ENCODE measurements at places on chromosomes 7 and 10.

GRCh38 chr7:78326189-78326588 is 527.6 kb downstream of the PHTF2 start:
- no peak for DNase-seq

DNA sequence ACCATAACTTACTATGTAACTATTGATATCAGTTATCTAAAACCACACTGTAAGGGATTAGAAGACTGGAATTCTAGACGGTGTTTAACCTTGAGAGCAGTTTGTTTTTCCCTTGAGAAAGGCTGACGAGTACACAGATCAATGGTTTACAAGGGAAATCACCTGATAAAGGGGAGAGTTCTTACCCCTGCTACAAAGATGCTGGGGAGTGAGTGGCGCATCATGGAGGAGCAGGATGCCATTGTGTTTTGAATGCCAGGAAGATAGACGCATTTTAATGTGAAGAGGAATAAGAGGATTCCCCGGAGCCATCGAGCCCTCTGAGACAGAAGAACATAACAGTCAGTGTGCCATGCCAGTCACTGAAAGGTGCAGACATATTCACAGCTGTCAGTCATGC is 145.2 kb downstream of the PKD1L1 start:
- no peak for DNase-seq

DNA sequence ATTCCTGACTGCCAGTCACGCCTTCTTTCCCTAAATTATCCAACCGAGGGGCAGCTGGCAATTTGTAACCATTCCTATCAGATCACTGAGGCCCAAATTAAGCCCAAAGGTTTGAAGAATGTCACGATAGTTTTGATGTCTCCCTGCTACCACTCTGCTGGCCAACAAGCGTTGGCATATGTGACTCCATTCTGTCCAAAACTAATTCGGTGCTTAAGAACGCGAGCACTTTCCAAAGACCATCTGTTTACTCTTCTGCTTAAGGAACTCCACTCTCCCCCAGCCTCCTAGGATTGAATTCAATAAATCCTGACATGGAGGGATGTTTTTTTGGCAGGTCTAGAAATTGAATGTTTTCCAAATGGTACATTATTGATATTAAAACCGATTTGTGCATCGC is 131.5 kb upstream of the CTBP2 start:
- no peak for DNase-seq

DNA sequence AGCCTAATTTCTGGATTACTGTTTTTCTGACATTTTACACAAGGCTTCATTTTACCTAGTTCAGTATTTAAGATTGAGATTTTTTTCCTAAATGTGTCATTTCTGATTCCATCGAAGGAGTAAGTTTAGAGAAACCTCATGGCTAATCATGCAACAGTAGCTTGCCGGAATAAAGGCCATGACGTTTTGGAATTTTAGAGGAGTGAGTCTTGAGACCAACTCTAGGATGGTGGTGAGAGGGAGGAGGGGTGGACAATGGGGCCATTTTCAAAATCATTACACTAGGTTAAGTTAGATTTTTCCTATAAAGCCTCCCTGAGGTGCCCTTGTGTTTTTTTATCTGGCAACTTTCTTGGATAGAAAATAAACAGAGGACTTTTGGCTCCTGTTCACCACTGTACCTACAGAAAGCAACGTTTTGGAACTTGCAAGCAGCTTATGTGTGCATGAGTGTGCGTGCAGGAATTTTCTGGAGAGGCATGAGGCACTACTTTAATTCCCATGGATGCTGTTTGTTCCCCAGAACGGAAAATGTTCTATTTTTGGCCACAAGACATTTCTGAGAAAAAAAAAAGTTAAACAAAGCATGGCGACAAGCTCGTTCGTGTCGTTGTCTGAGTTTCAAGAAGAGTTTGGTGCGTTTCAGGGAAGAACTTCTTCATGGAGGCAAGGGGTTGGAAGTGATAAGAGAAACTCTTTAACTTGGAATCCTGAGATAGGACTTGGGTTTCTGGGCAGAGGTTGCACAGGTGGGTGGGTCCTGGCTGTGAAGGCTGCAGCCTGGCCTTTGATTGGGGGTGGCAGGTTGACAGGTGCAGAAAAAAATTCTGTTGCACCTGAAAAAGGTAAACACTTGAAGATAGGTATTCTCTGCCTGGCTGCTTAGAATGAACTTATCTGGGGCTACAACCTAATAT is 178.1 kb downstream of the PTEN start:
- no peak for DNase-seq

DNA sequence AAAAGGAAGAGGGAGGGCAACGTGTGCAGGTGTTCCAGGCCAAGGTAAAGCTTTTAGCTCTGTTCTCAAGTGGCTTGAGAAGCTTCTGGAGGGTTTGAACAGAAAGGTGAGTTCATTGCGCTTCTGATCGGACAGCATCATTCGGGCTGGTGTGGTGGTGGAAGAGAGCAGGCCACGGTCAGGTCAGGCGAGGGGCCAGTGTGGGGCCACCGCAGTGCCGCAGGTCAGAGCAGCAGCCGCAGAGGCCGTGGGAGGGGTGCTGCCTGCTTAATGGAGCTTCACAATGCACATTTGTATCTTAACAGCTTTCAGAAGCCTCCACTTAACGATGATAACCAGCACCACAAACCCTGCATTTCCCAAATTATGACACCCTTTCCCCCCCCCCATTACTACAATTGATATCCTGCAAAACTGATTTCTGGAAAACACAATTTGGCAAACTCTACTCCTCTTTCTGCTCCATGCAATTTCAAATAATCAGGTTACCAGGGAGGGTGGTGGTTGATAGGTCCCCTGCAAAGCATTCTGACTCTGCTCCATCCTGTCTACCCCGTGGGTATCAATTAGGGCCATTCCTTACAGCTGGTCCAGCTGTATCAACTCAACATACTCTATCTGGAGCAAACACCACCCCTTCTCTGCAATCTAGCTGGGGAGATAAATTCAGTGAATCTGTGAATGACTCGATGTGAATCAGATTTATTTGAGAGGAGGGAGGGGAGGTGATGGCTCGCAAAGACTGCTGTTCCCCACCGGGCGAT is 162.9 kb downstream of the ACTR3B start:
- DNase-seq = no peak

DNA sequence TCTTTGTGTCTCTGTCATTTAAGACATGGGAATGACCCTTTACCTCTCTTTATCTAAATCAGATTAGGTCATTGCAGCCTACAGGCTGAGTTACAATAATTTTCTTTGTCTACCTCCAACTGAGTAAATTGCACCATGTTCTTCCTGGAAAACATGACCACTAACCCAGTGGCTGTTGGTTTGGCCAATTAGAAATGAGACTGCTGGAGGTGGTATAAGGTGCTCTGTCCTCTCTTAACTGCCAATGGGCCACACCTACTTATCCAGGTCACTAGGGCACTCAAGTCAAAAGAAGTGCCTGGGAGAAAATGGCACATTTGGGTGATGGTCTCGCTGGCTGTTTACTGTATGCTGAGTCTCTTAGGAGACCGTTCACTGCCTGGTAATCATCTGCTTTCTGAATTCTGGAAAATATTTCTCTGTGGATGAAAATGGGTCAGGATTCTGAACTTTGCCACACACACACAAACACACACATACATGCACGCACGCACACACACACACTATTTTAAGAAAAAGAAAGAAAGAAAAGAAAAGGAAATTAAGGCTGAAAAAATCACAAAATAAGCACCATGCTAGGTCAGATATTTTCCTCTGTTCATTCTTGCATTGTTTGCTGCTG is 16.4 kb downstream of the STAMBPL1 start:
- no peak for DNase-seq

- peak; percentile 74 for DNase-seq
Measured at GRCh38 chr10:22436893-22437619, 91.8 kb downstream of the SPAG6 start.

Measured in HEK293T (cell line).